ENCODE measurements at places on chromosomes 1 and 21. TPM values are rescaled to one million over a fixed set of nuclear protein-coding genes. Genes with fewer than 3 reads are reported as not detected.
A peak's percentile ranks its signal among the peaks of the same experiment; 100 is the strongest.

CFAP74 gene
- not detected for total RNA-seq

RPRD2 gene
- total RNA-seq, result 10.2 TPM

DNA sequence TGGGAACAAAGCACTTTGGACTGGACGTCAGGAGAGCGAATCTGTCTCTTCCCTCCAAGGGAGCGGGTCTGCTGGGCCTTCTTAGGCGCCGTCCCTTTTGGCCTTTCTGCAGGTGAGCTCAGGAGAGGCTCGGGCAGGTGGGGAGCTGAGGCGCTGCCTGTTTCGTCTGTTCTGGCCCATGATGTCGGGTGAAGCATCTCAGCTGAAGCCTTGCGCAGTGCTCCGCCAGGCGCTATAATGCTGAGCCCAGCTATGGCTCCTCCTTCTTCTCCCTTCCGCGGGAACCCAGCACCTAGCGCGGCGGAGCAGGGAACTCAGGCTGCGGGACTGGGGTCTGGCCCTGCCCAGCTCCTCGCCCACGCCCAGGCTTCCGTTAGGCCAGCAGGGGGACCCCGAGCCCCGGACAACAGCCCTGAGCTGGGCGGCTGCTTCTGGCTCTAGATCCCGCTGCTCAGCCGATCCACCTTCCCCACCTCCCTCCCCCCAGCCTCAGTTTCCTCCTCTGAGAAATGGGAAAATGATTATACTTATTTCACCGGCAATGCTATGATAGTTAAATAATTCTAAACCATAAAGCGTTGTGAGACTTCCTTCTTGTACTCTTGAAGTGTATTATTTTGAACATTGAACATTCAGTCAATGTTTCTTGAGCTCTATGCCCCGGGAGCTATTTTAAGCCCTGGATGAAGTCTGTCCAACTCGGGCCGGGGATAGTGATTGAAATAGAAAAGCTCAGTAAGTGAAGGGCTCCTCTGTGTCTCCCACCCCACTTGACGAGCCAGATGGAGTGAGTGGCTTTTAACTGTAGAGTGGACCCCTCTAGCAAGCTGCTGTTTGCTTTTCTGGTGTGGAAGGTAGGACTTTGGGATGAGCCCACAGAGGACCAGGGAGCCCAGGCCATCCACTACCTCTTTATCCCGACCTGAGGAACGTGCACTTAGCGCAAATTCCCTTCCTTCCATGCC lies 9.6 kb upstream of the ADORA1 start:
- DNase-seq, result peak; percentile 67

- no peak for DNase-seq
Observed at GRCh38 chr21:46151989-46152926, 3.1 kb downstream of the FTCD start.

ROR1 gene
- 0.17 TPM for total RNA-seq

ACTN2 gene
- total RNA-seq, result 0.09 TPM

- peak; percentile 56 for DNase-seq
Observed at GRCh38 chr1:147225193-147225730, at the start of gene FMO5. Gene FMO5, minus strand, starts transcription at chr1:147225339. Its CDS starts 310 bp downstream, at chr1:147225029.

NBPF10 gene
- total RNA-seq, result 0.28 TPM

CENPS gene
- 11.4 TPM for total RNA-seq

AMY1A gene
- not detected for total RNA-seq

CELA3A gene
- not detected for total RNA-seq

DNA sequence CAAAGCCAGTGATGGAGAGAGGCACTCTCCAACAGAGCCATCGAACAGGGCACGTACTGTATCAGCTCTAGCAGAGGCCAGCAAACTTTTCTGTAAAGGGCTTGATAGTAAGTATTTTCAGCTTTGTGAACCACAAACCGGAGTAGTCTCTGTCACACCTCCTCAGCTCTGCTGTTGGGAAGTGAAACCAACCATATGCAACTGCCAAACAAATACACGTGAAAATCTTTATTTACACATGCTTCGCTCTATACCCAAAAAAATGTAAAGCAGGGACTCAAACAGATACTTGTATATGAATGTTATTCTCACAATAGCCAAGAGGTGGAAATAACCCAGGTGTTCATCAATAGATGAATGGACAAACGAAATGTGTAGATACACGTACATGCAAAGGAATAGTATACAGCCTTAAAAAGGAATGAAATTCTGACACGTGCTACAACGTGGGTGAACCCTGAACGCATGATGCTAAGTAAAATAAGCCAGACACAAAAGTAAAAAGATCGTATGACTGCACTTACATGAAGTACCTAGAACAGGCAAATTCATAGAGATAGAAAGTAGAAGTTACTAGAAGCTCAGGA lies 39.0 kb downstream of the SETD4 start:
- DNase-seq, result no peak

- no peak for DNase-seq
Observed at GRCh38 chr1:77168358-77168757, 50.9 kb downstream of the PIGK start.

VASH2 gene
- 0.19 TPM for total RNA-seq

- no peak for DNase-seq
Observed at GRCh38 chr21:33885172-33885514, 30.5 kb downstream of the ATP5PO start.

DNA sequence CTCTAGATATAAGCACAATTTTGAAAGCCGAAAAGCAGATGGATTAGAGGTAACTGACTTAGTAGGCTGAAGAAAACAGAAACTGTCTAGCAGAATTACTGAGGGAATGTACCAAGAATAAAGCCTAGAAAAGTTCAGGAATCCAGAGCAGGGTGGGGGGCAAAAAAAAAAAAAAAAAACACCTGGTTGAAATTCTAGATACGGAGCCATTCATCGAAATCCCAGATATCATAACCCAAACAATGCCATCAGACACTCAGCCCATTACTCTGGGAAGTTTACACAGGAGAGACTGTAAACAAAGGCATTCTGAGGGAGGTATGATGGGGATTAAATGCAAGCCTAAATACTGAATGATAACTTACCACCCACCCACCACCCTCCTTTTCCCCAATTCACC lies 45.6 kb downstream of the ENAH start:
- no peak for DNase-seq

OR2T33 gene
- total RNA-seq, result not detected

GRCh38 chr1:222886194-222886854 lies 71.5 kb downstream of the DISP1 start:
- DNase-seq, result no peak

OR2M5 gene
- total RNA-seq, result not detected

RXFP4 gene
- total RNA-seq, result 0.19 TPM

GRCh38 chr1:231716879-231717278 lies 90.3 kb downstream of the DISC1 start:
- DNase-seq, result no peak

KRTAP11-1 gene
- total RNA-seq, result not detected

- DNase-seq, result peak; percentile 27
Observed at GRCh38 chr1:163361123-163361934, 39.6 kb downstream of the NUF2 start.

CD1B gene
- not detected for total RNA-seq

NECAP2 gene
- total RNA-seq, result 263 TPM

DNA sequence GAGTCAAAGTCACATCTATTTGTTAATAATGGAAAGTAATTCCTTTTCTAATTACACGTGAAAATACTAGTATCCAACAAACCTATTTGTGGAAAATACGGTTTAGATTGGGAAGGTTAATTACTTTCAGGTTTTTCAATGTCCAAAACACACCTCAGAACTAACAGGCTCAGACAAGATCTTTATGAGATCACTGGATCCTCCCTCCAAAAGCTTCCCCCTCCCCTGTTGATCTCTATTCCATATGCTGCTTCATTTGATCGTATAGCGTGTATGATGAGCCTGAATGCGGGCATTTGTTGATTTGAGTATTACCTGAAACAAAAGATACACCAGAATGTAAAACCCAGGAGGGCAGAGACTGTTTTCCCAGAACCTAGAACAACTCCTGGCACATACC lies 26.5 kb downstream of the ERG start:
- no peak for DNase-seq

MROH7 gene
- 0.17 TPM for total RNA-seq

GRCh38 chr21:14833241-14833640 lies 231.6 kb downstream of the NRIP1 start:
- DNase-seq, result no peak

GRCh38 chr1:97745912-97746311 lies 174.9 kb downstream of the DPYD start:
- no peak for DNase-seq

GRCh38 chr21:14356746-14357145 lies 26.2 kb downstream of the HSPA13 start:
- no peak for DNase-seq

- DNase-seq, result no peak
Observed at GRCh38 chr1:57157818-57158603, 192.2 kb upstream of the C8B start.

DNA sequence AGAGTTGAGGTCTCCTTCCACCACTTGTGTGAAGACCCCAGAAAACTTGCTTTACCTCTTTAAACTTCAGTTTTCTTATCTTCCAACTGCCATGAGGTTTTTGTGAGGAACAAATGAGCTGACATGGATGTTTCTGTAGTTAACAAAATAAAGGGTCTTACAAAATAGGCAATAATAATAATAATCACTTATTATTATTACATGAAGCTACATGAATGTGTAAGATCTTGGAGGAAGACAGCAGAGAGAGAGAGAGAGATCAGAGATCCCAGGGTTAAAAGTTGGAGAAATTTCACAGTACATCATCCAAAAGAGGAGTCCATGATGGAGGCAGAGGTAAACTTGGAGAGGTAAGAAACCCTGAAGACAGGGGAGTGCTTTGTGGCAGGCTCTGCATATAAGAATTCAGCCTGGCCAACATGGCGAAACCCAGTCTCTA lies 10.7 kb downstream of the RCC1 start:
- DNase-seq, result peak; percentile 16

DNA sequence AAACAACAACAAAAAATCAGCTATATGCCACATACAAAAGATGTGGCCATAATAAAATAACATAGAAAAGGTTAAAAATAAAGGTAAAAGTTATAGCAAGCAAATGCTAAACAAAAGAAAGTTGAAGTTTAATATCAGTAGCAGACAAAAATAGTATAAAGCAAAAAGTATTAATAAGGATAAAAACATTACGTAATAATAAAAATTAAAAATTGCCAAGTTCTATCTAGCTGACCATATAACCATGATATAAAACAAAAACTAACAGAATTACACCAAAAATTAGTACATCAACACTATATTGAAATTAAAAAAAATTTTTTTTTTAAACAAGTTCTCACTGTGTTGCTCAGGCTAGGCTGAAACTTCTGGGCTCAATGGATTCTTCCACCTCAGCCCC lies 15.5 kb upstream of the SMG7 start:
- no peak for DNase-seq

- DNase-seq, result no peak
Observed at GRCh38 chr1:107623431-107623830, 341.5 kb downstream of the VAV3 start.

DNA sequence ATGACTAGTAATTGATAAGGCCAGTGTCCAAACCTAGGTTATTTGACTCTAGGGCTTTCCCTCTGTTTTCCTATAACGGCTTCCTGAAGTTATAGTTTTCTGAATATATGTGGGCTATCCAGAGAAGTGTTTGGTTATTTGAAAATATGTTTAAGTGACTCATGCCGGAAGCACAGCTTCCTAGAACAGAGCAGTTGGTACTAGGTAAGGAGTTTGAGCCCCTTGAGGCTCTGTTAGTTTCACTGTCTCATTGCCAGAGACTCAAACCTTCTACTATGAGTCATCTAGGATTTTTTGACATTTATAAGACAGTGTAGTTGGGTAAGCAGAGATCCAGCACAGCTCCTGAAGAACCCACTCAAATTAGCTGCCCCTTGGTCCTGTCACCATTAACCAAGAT lies 27.1 kb upstream of the LEPR start:
- DNase-seq, result peak; percentile 82

FAM72B gene
- total RNA-seq, result 3.4 TPM

DNA sequence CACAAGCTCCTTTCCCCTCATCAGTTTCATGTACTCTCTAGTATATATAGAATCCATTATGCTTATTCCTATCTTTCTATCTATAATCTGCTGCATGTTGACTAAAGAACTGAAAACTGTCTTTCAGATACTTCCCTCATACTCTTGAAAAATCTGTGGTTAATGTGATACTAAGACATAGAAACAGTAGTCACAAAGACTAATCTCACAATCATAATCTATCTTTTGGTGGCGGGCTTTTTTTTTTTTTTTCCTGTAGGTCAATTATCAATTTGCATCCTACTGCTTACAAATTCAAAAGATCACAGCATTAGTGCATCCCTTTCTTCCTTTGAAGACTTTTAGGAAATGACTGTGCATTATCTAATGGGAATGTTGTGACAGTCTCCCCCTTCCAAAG lies 4.7 kb downstream of the UBR4 start:
- no peak for DNase-seq

TCHH gene
- 0.17 TPM for total RNA-seq

- no peak for DNase-seq
Observed at GRCh38 chr1:59738591-59739015, 76.1 kb upstream of the HOOK1 start.

DNA sequence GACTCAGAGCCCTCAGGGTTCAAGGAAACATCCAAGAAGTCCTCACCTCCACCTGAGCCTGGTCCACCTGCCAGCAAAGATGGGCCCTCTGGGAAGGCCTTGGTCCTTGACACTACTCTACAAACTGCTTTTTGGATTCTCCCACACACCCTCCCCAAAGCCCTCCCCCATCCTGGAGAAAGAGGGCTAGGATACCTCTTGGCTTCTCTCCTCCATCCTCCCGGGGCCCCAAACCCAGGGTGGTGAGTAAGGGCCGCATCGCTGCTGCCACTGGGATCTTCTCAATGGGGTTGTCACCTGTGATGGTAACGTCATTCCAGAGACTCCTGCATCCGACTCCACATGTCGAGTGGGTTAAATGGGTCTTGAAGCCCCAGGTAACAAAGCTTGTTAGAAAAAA lies 26.6 kb downstream of the MATN1 start:
- no peak for DNase-seq

TRIM45 gene
- 0.84 TPM for total RNA-seq

NMNAT2 gene
- 0.68 TPM for total RNA-seq

- DNase-seq, result no peak
Observed at GRCh38 chr1:192984080-192984479, 75.1 kb downstream of the UCHL5 start.

GRCh38 chr1:165787741-165788140 lies 19.1 kb upstream of the TMCO1 start:
- no peak for DNase-seq

GRCh38 chr1:175303201-175303707 lies 110.7 kb upstream of the KIAA0040 start:
- no peak for DNase-seq

GJB3 gene
- 0.05 TPM for total RNA-seq

ERRFI1 gene
- total RNA-seq, result 50.5 TPM

GRCh38 chr1:119226321-119226720 lies 85.9 kb upstream of the WARS2 start:
- DNase-seq, result no peak

GRCh38 chr1:8497210-8497819 lies 179.4 kb downstream of the SLC45A1 start:
- peak; percentile 12 for DNase-seq

LPAR3 gene
- 0.17 TPM for total RNA-seq

FAM72D gene
- 1.3 TPM for total RNA-seq

DNA sequence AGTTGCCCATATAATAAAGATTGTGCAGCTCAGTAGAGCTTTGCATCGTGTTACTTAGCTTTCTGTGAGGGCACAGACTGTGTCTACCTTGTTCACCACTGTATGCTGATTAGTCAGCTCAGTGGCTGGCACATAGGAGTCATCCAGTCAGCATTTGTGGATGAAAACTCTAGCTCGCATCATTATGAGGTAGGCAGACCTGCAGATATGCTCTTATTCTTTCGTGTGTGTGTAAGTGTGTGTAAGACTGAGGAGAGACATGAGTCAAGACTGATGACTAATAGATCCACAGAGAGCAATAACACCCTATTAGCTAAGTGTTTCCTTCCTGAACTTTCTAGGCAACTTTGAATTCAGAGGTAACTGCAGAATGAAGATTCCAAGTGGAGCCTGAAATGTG lies 17.1 kb downstream of the TTF2 start:
- peak; percentile 89 for DNase-seq

CREG1 gene
- 58.1 TPM for total RNA-seq

Data from dermis blood vessel endothelial cell (primary cell).